Stimulated activated CD8-positive, alpha-beta memory T cell treated with anti-CD3 and anti-CD28 coated beads, Interleukin-15, amount 100 ng/mL, for 1 hour (primary cell): ENCODE measurements at places on chromosomes 4 and X.

GRCh38 chr4:142497606-142498005 is 348.5 kb downstream of the INPP4B start:
- DNase-seq, result no peak

GRCh38 chr4:86606809-86607208 is 12.7 kb downstream of the PTPN13 start:
- DNase-seq, result no peak

GRCh38 chr4:146029147-146029546 is 90.5 kb upstream of the ZNF827 start:
- DNase-seq, result no peak

DNA sequence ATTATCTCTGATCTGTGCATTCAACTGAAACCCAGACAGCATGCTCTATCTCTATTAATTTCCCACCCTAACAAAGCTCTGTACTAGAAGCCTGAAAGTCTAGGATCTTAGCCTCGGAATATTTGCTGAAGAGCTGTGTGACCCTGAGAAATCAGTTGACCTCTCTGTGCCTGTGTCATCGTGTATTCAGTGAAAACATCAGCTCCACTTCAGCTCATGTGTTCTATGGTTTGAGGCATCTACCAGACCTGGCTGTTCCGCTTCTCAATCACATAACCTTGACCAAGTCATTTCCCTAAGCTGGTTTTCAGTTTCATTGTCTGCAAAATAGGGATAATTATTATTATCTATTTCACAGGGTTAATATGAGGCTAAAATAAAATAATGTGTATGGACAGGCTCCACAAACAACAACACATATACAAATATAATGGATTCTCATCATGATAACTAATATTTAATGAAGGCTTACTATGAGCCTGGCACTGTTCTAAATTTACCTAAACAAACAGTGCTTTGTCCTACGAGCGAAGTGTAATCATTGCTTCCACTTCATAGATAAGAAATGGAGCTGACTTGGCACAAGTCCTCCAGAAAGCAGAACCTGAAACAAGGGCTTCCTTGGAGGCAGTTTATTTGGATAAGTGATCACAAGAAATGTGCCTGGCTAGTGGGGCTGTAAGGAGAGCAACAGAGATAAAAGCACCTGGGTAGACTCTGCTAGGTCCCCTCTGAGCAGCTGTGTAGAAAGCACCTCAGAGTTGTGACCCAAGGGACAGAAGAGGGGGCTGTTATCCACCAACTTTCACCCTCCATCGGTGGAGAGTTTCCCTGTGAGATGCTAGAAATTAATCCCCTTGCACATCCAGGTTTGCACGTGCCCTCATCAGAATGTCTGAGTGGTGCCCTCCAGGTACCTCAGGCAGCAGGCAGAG is 356.9 kb downstream of the RAB28 start:
- no peak for DNase-seq

GRCh38 chr4:114012749-114013148 is 33.3 kb upstream of the ARSJ start:
- no peak for DNase-seq

DNA sequence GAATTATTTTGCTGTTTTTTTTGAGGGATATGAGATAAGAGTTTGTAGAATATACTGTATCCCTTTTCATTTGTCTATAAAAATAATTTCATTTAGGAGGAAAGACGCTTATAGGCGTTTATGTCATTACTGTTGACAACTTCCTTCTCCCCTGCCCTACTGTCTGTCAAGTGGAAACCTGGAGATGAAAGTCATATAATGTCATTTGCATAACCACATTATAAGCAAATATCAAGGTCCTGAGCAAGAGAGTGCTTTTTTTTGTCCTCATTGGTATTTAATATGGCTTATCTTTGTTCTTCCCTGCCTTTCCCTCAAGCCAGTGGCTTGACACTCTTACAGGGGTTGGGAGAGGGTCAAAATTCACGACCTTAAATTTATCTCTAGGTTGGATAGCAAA is 55.8 kb downstream of the LRP2BP start:
- DNase-seq, result no peak

DNA sequence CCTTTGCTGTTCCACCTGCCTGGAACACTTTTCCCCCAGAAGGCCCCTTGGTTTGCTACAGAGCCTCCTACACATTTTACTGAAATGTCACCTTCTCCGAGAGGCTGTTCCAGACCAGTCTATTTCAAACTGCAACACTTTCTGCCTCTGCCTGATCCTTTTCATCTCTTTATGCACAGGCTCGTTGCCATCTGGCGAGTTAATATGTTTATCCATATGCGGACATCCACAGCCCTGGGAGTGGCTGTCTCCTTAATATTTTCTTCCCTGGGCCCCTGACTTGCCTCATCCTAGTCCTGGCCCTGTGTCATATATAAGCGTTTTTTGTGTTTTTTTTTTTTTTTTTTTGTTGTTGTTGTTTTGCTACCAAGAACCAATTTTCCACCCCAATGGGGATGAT is 65.2 kb upstream of the PHKA2 start:
- no peak for DNase-seq

GRCh38 chr4:34891892-34892291 is 1352.4 kb downstream of the ARAP2 start:
- DNase-seq, result no peak

DNA sequence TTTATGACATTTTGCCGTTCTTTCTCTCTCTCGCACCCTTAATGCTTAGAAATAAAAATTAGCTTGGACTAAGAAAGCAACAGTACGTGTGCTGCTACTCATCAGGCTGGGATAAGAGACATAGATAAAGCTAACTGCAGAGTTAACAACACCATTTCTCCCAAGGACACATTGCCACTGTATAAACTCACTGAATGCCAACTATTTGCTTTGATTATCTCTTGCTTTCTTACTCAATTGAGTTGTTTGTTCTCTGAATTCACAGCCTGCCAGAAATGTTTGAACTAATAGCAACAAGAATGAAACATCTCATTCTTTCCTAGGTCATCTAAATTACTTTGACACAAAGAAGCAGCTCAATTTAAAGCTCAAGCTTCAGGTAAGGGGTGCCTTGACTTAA is 34.6 kb downstream of the F8 start:
- DNase-seq, result no peak

DNA sequence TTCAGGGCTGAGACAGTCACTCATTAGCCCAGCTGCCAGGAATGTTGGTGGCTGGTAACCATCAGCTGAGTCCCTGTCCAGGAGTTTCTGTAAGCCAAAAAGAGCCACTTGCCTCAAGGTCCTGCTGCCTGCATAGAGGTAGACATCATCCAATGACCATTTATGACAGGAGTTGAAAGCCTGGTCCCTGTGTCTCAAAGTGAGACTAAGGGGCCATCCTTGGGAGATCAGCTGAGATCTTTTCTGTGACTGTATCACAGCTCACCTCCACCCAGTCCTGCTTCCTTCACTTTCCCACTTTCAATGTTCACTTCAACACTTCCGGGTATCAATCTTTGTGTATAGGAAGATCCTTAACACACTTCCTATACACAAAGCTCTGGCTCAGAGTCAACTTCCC is 28.4 kb upstream of the MAOA start:
- DNase-seq, result no peak

- no peak for DNase-seq
These were observed 16.6 kb downstream of the BST1 start for GRCh38 chr4:15719506-15719905.

- no peak for DNase-seq
These were observed 59.1 kb upstream of the CAPN6 start for GRCh38 chrX:111329370-111329769.

DNA sequence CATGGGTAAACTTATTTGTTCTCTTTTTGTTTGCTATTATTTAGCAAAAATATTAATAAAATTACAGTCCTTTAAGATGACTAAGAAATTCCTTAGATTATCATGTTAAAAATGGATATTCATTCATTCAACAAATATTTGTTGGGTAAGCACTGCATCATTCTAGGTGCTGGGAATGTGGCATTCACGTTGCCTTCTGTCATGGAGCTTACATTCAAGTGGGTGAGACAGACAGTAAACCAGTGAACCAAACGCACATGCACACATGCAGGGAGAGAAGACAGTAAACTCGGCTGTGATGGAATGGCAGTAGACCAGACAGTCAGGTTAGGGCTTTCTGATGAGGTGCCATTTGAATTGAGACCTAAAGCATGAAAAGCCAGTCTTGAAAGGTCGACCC is 91.8 kb downstream of the STOX2 start:
- DNase-seq, result no peak

DNA sequence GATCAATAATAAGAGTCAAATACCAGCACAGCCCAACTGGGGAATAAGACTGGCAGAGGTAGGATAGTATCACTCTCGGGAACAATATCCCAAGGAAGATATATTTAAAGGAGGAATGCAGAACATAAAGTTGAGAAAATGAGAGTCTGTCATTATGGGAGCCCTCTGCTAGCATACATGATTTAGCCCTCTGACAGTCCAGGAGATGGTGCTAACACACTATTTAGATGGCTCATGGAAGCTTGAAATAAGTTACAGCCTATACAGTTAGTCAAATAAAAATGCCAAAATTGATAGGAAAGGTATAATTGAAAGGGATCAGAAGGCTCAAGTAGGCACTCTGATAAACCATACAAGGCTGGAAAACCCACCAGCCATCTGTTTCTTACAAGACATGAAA is 201.0 kb upstream of the NEIL3 start:
- no peak for DNase-seq

DNA sequence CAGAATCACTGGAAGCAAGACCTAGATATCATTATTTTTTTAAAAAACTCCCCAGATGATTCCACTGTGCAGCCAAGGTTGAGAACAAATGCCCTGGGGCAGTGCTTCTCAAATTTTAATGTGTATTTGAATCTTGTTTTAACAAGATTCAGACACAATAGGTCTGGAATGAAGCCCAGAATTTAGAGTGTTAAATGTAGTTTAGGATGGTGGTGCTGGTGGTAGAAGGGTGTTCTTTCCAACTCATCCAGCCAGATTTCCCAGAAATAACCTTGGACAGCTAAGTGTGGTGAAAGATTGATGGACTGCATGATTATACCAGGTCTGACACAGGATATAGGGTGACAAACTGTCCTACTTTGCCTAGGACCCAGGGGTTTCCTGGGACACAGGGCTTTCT is 120.1 kb upstream of the MED14 start:
- no peak for DNase-seq

GRCh38 chr4:119729835-119730670 is 101.4 kb upstream of the PDE5A start:
- DNase-seq, result no peak

- DNase-seq, result no peak
These were observed 151.6 kb downstream of the CBLL2 start for GRCh38 chrX:22424122-22424915.

- DNase-seq, result no peak
These were observed 85.5 kb downstream of the PSAPL1 start for GRCh38 chr4:7348946-7349900.

GRCh38 chrX:17590892-17591740 is 146.2 kb upstream of the SCML1 start:
- no peak for DNase-seq

GRCh38 chrX:53095796-53096195 is 1.9 kb downstream of the KANTR start:
- no peak for DNase-seq

- no peak for DNase-seq
These were observed 81.9 kb upstream of the LRPAP1 start for GRCh38 chr4:3613967-3614730.

DNA sequence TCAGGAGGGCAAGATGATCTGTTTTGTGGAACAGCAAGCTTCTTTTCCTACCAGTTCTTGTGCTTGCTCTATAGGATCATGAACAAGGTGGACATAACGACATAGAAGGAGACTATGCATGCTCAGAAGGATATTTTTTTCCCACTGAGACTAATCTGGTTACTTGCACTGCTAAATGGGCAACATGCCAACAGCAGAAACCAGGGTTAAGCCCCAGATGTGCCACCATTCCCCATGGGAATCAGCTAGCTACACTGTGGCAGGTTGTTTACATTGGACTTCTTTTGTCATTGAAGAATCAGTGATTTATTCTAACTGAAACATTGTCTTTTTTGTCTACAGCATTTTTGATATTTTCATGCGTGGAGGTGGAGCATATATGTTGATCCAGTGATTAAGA is 165.6 kb downstream of the C4orf33 start:
- DNase-seq, result no peak

GRCh38 chrX:132622130-132622529 is 133.3 kb upstream of the MBNL3 start:
- DNase-seq, result no peak

GRCh38 chrX:110276778-110277177 is 41.1 kb downstream of the AMMECR1 start:
- DNase-seq, result no peak

DNA sequence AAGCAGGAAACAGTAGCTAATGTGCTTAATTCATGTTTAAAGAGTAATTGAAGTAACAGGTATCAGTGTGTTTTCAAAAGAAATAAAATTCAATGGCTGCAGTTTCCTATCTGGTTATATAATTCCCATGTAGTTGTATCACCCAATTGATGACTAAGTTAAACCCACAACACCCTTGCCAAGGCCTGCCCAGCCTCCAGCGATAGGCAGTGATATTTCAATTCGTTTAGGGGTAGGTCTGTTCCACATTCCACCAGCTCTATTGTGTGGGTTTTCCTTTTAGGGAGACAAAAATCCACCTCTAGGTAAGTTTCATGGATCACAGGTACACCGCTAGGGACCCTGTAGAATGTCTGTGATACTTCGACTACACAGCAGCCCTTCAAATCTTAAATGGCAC is 24.7 kb upstream of the MXRA5 start:
- DNase-seq, result no peak

- DNase-seq, result no peak
These were observed at the start of gene IGFBP7 for GRCh38 chr4:57109847-57110639. IGFBP7 (minus strand) TSS chr4:57110385; CDS start chr4:57110351, 34 bp downstream.

- peak; percentile 38 for DNase-seq
These were observed 21.0 kb upstream of the DCTD start for GRCh38 chr4:182938205-182938645.
